ENCODE measurements at places on chromosomes 2 and 18. TPM values are rescaled to one million over a fixed set of nuclear protein-coding genes. Genes with fewer than 3 reads are reported as not detected.
A peak's percentile ranks its signal among the peaks of the same experiment; 100 is the strongest.

DNA sequence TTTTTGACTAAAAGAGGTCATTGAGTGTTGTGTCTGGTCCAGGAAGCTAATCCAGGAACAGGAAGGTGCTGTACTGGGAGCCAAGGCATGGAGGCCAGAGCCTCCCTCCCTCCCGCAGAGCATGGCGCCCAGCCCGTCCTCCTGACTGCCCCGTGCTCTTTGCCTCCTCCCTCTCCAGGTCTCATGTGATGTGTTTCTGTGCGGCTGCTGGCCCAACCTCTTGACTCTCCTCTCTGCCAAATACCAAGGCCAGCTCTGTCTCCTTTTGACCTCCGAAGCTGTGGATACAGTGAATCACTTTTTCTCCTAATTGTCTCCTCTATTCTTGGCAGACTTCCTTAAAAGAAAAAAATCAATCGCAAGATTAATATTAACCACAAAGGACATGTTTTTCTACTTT, 284.1 kb downstream of the PHLPP1 start:
- no peaks in the 10 kb centered on the region for H3K27me3 ChIP-seq
- H3K4me3 ChIP-seq, result no peak overlapping the region
- H3K4me1 ChIP-seq, result no peaks in the 10 kb centered on the region
- no peak for DNase-seq
- H3K27ac ChIP-seq, result no peak overlapping the region

The ZSWIM2 gene
- total RNA-seq, result not detected

DNA sequence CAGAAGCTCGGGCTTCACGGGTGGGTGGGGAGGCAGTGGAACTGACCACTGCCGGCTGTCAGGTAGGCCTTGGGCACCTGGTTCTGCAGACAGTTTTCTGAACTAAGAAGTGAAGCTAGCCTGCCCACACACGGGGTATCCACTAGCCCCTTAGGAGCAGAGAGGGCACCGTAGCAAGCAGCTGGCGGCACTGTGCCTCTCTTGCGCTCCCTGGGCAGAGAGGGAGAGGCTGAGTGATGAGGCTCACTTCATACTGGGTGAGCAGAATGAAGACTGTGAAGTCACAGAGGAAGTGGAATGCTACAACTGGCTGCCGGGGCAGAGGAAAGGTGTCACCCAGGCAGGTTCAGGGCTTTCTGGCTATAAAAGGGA, 753 bp downstream of the ITPRIPL1 start:
- H3K4me3 ChIP-seq, result peak overlapping the region; percentile 84
- no peak for DNase-seq
- H3K27ac ChIP-seq, result peak overlapping the region; percentile 90
- no peaks in the 10 kb centered on the region for H3K36me3 ChIP-seq
- peaks cover 11% of the 10 kb centered on the region for H3K4me1 ChIP-seq

The YPEL5 gene
- total RNA-seq, result 66.4 TPM

DNA sequence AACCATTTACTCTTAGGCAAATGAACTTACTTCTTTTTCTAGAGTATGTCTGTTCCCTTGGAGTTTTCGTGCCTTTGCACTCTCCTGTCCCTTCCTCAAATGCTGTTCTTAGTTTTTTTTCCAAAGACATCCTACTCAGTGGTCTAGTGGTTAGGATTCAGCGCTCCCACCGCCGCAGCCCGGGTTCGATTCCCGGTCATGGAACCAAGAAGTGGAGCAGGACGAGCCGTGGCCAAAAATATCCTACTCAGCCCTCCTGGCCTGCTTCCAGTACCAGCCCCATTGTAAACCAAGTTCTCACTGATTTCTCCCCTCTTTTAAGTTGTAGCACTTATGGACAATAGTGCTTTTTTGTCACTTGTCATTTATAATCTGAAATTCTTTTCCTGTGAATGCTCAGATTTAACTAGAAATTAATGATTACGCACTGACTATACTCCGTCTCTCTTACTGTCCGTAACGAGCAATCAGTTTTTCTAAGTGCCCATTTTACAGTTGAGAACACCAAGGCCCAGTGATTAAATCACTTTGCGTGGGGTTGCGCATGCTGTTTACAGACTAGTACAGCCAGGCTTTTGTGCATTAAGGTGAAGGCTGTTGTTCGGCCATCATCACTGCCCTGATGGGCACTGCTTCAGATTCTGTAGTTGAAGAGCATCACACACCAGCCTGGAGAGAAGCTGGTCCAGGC, 17.9 kb downstream of the GREB1 start:
- peaks cover 13% of the 10 kb centered on the region for H3K27me3 ChIP-seq
- H3K4me3 ChIP-seq, result no peak overlapping the region
- no peaks in the 10 kb centered on the region for H3K36me3 ChIP-seq
- H3K27ac ChIP-seq, result no peak overlapping the region
- no peak for DNase-seq

GRCh38 chr18:48310999-48311398, 98.2 kb downstream of the ZBTB7C start:
- no peaks in the 10 kb centered on the region for H3K36me3 ChIP-seq
- H3K27me3 ChIP-seq, result no peaks in the 10 kb centered on the region
- H3K4me1 ChIP-seq, result no peaks in the 10 kb centered on the region
- no peak overlapping the region for H3K4me3 ChIP-seq
- no peak overlapping the region for H3K27ac ChIP-seq

GRCh38 chr2:178287652-178288344, 93.5 kb downstream of the OSBPL6 start:
- H3K36me3 ChIP-seq, result no peaks in the 10 kb centered on the region
- H3K27ac ChIP-seq, result no peak overlapping the region
- H3K4me3 ChIP-seq, result no peak overlapping the region
- no peaks in the 10 kb centered on the region for H3K27me3 ChIP-seq
- H3K4me1 ChIP-seq, result no peaks in the 10 kb centered on the region

DNA sequence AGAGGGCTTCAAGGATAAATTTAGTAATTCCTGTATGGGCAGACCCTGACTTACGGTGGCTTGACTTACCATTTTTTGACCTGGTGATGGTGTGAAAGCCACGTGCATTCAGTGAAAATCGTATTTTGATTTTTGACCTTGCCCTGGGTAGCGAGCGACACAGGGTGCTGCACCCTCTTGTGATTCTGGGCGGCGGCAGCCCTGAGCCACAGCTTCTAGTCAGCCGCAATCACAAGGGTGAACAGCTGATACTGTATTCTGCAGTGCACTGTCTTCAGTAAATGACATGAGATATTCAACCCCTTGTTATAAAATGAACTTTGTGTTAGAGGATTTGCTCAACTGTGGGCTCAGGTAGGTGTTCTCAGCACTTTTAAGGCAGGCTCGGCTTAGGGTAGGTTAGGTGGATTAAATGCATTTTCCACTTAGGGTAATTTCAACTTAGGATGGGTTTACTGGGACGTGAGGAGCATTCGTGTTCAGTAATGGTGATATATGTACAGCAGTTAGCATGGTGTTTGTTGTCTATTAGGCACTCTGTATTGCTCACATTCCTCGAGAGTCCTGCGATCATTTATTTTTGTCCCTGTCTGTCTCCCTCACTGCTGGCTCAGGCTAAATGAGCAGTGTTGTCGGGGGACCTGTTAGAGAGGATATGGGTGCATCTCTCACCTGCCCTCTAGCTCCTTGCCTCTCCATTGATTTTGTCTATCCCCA, 109.9 kb downstream of the CEP192 start:
- H3K27me3 ChIP-seq, result no peaks in the 10 kb centered on the region
- DNase-seq, result no peak
- H3K36me3 ChIP-seq, result peaks cover 13% of the 10 kb centered on the region
- H3K4me1 ChIP-seq, result no peaks in the 10 kb centered on the region
- H3K4me3 ChIP-seq, result no peak overlapping the region

DNA sequence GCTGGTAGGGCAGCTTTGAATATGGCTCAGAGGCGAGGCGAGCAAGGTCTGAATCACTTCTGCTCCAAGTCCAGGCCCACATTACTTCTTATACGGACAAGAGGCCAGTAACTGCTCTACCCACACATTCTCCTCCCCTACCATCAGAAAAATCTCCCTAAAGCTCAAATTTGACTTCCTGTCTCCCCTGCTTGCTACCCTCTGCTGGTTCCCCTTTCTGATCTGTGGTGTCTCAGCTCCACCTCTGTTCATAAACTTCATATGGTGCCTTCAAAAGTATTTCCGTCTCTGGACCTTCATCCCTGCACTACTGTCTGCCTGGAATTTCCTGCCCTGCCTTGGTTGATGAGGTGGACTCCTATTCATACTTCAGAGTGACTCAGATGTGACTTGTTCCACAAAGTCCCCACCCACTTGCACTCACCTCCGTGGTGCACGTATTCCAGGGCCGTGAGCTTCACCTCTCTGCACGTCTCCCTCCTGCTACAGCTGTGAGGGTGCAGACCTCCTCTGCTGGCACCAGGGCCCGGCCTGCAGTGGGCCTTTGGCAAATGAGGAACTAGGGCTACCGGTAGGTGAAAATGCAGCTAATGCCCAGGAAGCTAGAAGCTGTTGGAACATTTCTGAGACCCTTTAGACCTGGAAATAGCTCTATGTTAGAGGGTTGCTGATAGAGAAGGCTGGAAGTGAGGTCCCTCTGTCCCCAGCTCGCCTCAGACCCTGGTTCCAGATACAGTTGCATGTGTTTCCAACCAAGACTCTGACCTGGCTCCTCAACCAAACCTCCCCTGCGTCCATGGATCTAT, 24.6 kb upstream of the KCMF1 start:
- no peaks in the 10 kb centered on the region for H3K27me3 ChIP-seq
- DNase-seq, result peak; percentile 91
- peak overlapping the region; percentile 90 for H3K27ac ChIP-seq
- H3K4me3 ChIP-seq, result peak overlapping the region; percentile 23
- peaks cover 18% of the 10 kb centered on the region for H3K4me1 ChIP-seq
- no peaks in the 10 kb centered on the region for H3K36me3 ChIP-seq

The FLACC1 gene
- total RNA-seq, result 0.39 TPM

- no peak overlapping the region for H3K4me3 ChIP-seq
- H3K4me1 ChIP-seq, result peaks cover 52% of the 10 kb centered on the region
- H3K36me3 ChIP-seq, result no peaks in the 10 kb centered on the region
- no peak overlapping the region for H3K27ac ChIP-seq
These were observed 72.9 kb upstream of the RBM44 start for GRCh38 chr2:237725661-237726060.

The SPRED2 gene
- total RNA-seq, result 60.1 TPM

DNA sequence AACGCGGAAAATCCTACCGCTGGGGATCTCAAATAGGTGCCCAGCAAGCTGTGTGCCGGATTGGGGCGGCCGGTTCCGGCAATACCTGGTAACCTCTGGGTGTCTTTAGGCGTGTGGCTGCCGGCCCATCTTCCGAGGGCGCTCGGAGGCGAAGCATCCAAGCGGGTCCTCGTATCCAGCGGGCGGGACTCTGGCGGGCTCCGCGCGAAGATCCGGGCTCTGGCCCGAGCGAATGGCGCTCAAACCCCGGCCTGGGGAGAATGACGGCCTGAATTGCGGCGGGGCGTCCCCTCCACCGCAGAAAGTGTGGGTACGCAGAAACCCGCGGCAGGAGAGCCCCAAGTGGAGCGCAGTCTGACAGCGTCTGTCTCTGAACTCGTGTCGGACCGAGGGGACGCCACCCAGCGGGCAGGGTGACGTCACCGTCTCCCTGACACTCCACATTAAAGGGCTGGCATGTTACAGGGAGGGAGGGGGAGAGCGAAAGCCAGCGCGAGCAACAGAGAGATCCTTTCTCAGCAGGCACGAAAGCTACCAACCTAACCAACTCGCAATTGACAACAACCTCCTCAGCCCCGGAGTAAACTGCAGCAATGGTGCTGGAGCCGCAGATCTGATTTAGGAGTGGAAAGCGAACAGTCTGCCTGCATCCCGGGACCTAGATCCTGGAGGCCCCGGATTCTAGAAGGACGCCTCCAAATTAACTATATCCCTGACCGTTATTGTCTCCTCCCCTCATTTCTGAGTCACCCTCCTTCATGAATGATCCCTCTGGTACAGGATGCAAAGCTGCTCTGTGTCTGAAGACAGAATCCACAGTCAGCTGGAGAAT, at the start of gene SKOR2:
Gene SKOR2 (minus strand): TSS at position 372 of the 832 bp plus-strand sequence. CDS start 2,477 bp downstream, outside the sequence.
- H3K27ac ChIP-seq, result no peak within 1 kb of the TSS
- H3K4me1 ChIP-seq, result no peaks in the 10 kb centered on the region
- no peaks in the 10 kb centered on the region for H3K36me3 ChIP-seq
- no peak for DNase-seq
- peaks cover 7% of the 10 kb centered on the region for H3K27me3 ChIP-seq
- no peak within 1 kb of the TSS for H3K4me3 ChIP-seq

DNA sequence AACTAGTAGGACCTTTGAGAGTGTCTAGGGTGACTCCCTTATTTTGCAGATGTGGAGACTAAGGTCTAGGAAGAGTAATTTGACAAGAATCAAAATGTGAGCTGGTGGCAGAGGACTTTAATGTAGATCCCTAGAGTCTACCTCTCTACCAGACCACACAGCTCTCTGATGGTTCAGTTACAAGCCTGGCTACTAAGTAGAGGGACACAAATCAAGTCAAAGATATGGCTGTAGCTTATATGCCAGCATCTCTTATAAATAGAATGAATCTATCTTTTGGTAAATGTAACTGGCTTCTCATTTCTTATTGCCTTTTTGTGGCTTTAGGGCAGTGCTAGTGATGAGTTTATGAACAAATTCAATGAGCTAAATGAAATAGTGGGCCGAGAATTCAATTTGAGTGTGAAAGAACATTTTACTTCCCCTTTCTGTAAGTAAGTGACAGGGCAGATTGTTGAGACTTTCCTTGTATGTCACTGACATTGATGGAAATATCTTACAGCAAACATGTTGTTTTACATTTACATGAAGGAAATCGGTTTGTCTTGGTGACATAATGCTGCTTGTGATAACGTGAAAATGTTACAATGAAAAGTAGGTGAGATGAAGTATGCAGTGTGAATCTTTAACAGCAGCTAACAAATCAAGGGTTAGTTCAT, 28.3 kb downstream of the CSRNP3 start:
- no peak for DNase-seq
- no peak overlapping the region for H3K27ac ChIP-seq

DNA sequence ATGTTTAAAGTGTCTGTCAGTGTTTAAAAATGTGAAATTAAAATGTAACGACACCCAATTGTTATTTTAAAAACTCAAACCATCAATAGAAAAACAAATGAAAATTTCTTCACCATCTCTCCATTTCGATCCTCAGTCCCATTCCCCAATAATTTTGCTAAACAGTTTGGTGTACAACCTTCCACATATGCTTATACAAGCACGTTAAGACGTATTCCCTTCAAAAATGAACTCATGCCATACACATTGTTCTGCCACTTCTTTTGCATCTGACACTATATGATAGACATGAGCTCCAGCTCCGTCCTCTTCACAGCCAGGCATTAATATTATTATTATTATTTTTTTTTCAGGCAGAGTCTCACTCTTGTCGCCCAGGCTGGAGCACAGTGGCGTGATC, 14.1 kb upstream of the MYCN start:
- no peak overlapping the region for H3K4me3 ChIP-seq
- no peak for DNase-seq
- H3K36me3 ChIP-seq, result no peaks in the 10 kb centered on the region
- no peaks in the 10 kb centered on the region for H3K27me3 ChIP-seq
- no peak overlapping the region for H3K27ac ChIP-seq
- H3K4me1 ChIP-seq, result no peaks in the 10 kb centered on the region
